ENCODE measurements at places on chromosomes 13 and 19.

DNA sequence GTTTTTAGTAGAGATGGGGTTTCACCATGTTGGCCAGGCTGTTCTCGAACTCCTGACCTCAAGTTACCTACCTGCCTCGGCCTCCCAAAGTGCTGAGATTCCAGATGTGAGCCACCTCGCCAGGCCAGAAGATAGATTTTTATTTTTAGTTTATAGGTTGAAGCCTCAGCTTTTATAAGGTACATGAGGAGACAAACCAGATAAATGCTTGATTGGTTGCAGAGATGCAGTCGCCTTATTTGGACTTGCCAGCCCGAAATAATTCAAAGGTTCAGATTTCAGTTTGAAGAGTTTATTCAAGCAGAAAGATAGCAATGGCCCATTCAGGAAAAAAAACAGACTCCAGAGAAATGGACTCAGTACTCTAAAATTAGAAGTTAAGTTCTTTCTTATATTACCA lies 3.1 kb downstream of the ZNF69 start:
- no peak for DNase-seq

DNA sequence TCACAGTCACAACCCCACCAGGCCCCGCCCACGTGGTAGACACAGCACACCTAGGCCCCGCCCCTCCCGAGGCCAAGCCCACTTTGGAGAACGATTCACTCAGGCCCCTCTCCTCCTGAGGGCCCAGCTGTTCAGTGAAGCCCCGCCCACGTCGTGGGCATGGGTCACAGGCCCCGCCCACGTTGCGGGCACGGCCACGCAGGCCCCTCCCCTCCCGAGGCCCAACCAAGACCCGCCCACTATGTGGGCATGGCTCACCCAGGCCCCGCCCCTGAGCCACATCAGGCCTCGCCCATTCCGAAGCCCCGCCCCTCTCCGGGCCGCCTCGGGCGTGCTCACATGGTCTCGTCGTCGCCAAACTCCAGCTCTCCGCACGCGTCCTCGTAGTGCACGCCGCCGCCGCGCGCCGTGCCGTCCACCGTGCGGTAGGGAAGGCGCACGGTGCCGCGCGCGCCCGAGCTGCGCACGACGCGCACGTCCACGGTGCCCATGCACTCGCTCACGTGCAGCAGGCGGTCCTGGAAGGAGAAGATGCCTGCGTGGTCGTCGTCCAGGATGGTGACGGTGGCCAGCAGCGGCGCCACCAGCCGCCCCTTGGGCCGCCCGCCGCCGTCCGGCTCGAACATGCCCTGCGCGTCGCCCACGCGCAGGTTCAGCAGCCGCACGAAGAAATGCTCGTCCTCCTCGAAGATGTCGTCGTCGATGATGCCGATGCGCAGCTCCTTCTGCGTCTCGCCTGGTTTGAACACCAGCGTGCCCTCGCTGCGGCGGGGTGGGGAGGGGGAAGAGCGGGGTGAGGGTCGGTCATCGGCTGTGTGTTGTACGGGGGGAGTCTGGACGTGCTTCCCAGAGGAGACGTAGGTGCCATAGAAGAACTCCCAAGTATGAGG lies 24.0 kb downstream of the SLC8A2 start:
- DNase-seq: peak; percentile 49

- peak; percentile 66 for DNase-seq
Measured at GRCh38 chr19:53945441-53945840, 17.3 kb upstream of the CACNG8 start.

- DNase-seq: peak; percentile 32
Measured at GRCh38 chr13:79549355-79550106, 68.6 kb downstream of the NDFIP2 start.

DNA sequence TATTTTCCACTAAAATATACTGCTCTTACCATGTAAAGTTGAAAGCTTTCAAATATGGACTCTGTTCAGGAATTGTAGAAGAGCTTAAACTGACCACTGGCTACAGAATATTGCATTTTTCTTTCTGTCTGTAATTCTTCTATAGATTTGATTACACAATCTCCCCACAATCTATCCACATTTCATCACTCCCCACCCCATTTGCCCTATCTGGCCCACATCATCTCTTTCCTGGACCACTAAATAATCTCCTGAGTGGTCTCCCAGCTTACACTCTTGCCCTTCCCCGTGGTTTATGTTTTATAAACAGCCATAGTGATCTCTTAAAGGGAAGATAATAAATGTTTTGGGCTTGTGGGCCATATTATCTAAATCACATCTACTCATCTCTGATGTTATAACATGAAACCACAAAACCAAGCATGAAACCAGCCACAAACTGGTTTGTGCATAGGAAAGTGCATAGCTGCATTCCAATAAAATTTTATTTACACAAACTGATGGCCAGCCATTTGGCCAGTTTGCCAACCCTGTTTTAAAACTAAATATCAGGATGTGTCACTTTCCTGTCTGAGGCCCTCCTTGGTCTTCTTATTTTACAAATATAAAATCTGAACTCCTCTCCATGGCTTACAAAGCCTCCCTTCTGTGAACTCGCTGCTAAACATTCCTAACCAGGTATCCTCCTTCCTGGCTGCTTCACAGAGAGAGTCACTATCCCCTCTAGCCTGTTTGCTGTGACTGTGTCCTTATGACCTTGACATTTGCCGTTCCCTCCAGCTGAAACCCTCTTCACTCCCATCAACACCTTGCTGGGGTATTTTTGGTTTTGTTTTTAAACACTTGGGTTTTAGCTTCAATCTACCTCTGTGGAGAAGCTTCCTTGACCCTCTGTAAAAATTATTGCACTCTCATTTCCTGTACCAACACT lies 500.9 kb downstream of the GPC6 start:
- DNase-seq: peak; percentile 15

DNA sequence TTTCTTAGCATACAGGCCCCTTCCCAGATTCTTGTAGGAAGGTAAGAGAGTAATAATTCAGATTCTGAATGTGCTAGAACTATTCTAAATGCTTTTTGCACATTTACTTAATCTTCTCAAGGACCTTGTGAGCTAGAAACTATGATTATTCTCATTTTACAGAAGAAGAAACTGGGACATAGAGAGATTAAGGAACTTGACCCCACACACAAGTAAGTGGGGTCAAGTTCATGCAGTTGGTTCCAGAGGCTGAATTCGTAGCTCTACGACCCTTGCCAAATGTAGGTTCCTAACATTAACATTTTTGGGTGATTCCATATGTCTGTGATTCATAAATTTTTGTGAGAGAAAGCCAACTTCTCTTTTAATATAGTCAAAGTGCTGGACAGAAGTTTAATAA lies 238.1 kb downstream of the LACC1 start:
- no peak for DNase-seq

- peak; percentile 86 for DNase-seq
Measured at GRCh38 chr19:48123907-48124651, 13.5 kb upstream of the PLA2G4C start.

- DNase-seq: no peak
Measured at GRCh38 chr13:29704648-29705047, 109.2 kb upstream of the SLC7A1 start.

GRCh38 chr13:21297447-21297846 lies 121.0 kb downstream of the MRPL57 start:
- peak; percentile 8 for DNase-seq

DNA sequence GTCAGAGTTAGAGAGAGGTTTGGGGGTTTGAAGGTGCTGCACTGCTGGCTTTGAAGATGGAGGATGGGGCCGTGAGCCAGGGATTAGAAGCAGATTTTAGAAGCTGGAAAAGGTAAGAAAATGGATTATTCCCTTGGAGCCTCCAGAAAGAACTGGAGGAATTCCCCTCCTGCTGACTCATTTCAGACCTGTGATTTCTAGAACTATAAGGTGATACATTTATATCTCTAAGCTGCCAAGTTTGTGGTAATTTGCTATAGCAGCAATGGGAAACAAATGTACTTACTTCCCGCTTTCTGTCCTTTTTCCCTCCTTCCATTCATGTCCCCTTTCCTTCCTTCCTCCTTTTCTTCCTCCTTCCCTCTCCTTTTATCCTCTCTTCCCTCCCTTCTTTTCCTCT lies 78.5 kb upstream of the PCDH8 start:
- DNase-seq: no peak

DNA sequence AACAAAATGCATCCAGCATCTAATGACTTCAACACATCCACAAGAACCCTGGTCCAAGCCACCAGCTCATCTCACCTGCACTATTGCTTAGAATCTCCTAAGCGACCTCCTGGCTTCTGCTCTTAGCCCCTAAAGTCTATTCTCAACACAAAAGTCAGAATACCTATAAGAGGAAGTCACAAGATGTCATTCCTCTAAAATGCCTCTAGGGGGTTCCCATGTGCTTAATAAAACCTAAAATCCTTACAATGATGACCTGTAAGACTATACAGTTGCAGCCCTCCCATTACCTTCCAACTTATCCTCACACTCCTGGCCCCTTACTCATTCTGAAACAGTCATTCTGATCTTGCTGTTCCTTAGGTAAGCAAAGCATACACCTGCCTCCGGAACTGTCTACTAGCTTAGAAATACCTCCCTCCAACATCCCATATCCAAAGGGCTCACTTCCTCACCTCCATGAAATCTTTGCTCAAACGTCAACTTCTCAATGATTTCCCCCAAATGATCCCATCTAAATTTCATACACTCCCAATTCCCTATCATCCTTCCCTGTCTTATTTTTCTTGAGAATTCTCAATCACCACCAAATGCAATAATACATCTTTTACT lies 10.0 kb downstream of the ATP7B start:
- DNase-seq: peak; percentile 66

- DNase-seq: no peak
Measured at GRCh38 chr19:4389511-4390016, 10.8 kb downstream of the SH3GL1 start.

DNA sequence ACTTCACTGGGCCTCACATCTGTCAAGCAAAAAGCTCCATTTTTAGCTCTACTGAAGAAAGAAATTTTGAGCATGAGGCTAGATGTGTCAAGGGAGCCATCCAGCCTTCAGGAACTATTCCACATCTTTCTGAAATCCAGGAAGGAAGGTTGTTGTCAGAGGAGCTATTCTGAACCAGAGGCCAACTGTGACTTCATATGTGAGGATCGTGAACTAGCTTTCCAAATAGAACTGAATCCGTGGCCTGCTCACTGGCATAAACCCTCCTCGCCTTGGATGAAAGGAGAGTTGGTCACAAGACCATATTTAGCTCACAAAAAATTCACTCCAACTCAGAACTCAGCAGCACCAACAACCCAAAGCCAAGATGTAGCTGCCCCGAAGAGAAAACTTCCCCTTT lies 195.8 kb downstream of the FOXO1 start:
- peak; percentile 62 for DNase-seq

GRCh38 chr13:33487575-33488243 lies 202.2 kb upstream of the STARD13 start:
- peak; percentile 65 for DNase-seq

GRCh38 chr19:1825909-1826556 lies 14.0 kb upstream of the ATP8B3 start:
- peak; percentile 71 for DNase-seq

GRCh38 chr13:107942030-107942617 lies 273.2 kb downstream of the LIG4 start:
- DNase-seq: no peak

DNA sequence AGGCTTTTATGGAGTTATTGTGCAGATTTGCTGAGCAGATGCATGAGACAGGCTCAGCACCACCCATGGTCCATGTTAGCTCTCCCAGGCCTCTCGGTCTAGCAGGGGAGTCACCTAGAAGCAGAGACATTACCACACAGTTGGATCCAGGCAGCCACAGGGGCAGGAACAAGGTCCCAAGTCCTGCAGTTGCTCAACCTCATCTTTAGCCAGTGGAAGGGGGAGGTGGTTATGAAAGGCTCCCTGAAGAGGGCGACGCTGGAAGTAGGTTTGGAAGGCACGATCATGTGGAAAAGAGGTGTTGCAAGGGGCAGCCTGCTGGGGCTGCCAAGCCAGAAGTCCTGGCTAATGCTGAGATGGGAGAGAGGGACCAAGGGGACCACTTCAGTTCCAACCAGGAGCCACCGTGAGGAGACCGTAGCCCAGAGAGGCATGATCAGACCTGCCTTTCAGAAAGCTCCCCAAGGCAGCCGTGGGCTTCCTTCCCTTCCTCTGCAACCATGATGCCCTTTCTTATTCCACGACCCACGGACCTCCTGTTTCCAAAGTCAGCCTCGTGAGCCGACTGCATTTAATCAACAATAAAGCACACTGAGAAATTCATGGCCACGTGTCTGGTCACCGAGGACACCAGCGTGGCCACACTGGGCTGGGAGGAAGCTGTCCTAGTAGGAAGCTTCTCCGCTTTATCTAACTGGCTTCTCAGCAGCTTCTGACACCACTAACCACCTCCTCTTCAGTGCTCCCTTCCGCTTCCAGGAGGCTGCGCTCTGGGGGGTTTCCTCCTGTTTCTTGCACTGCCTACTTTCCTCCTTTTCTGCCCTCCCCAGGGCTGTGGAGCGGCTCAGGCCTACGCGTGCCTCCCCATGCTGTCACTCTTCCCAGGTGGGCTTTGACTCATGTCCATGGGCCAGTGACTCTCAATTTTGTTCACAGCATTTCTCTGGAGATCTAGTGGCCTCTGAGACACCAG lies 2.6 kb downstream of the AP1M1 start:
- DNase-seq: peak; percentile 76

DNA sequence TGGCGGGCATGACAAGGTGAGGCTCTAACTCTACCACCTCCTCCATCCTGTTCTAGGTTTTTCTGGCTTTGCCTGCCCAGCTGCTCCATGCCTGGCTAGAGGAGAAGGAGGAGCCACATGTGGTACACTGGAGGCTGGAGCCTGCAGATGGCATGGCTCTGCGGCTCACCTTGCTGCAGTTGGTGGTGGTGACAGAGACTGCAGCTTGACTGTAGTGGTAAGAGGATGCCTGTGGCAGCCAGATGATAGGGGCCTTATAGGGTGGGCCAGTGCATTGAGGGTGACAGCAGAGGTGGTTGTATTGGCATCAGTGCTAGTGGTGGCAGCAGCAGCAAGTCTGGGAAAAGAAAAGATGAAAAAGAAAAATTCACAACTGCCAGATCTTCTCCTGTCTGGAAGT lies 146.2 kb downstream of the TNFRSF19 start:
- no peak for DNase-seq

GRCh38 chr13:63607153-63607552 lies 2191.5 kb upstream of the PCDH20 start:
- DNase-seq: no peak

GRCh38 chr13:47890146-47890814 lies 110.8 kb downstream of the SUCLA2 start:
- peak; percentile 27 for DNase-seq

- no peak for DNase-seq
Measured at GRCh38 chr19:50859849-50860248, 5.1 kb downstream of the KLK3 start.

DNA sequence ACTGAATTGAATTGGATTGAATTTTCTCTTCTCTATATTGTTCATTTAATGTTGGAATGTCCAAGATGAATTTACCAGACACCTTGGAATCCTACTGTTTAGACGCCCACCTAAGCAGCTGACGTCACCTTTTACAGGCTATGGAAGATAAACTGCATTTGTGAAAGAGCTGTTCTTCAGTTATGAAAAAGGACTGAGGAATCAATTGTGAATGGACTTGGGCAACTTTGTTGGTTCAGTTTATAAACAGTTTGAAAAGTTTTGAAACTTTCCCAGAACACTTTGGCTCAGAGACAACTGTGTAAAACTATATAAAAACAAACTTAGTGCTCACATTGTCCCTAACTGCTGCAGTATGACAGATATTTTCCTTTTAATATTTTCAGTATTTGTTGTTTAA lies 590.8 kb upstream of the SPRY2 start:
- DNase-seq: peak; percentile 66
